ENCODE measurements at places on chromosomes 7 and 10.

GRCh38 chr7:91050677-91051076, 213.6 kb upstream of the FZD1 start:
- no peak for DNase-seq

DNA sequence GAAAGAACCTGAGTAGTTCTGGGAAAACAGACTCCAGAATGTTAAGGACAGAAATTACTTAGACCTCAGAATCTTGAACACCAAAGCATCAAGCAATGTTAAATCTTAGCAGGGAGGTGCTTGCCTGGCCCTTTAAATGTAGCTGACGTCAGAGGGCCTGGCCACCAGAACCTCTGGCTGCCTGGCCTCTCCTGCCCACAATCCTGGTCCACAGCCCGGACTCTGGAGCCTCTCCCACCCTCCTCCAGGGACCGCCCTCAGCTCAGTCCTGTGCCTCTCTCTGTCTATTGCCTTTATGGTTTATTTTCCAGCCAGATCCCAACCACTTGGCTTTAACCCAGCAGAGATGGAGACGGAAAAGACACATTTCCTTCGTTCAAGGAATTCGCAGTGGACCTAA, 42.2 kb upstream of the EGR2 start:
- DNase-seq = no peak

- DNase-seq = no peak
Measured at GRCh38 chr7:144827621-144828020, 8.2 kb downstream of the TPK1 start.

- DNase-seq = no peak
Measured at GRCh38 chr7:132751244-132751647, 175.0 kb upstream of the PLXNA4 start.

GRCh38 chr10:62911210-62911963, 95.2 kb upstream of the EGR2 start:
- no peak for DNase-seq

GRCh38 chr7:28093623-28094232, 86.9 kb downstream of the JAZF1 start:
- DNase-seq = peak; percentile 69

GRCh38 chr10:121600611-121601010, 2.4 kb upstream of the FGFR2 start:
- no peak for DNase-seq

DNA sequence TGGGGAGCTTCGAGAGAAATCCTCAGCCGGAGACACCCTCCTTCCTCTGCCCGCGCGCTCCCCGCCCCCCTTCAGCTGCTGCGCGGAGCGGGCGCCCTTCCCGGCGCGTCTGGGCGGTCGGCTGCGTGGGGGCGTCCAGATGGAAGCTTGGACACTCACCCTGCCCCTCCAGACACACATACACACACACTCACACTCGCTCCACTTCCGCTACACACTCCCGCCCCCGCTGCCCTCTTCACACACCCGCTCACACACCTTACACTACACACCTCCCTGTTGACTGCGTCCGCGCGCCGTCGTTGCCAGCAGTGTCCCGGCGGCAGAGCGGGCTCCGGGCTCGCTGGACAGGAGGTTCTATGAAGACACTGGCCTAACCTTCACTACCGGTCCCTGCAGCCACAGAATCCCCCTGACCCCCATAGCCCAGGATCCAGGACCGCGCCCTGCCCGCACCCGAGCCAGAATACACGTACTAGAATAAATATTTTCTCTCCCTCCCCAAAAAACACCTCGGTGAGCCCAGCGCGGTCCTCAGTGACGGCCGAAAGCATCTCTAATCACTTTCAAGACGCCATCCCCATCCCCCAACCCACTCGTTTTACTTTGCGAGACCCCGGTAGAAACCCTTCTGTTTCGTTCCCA, 1.1 kb upstream of the EGR2 start:
- no peak for DNase-seq

DNA sequence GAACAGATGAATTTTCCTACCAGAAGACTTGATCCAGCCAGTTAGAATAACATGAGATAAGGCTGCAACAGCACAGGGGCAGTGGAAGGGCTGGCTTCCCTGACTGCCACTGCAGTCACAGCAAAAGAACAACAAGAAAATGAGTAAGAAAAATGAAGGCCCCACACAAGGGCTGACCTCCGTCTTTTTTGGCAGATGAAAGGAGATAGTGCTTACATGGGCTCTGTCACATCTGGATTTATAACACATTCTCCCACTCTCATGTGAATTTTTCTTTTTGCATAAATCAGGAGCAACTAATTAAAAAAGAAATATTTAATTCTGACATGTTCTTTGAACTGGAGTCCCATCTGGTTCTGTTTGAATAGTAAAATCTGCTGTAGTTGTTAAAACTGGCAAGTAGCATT, 99.6 kb downstream of the NRP1 start:
- no peak for DNase-seq

- no peak for DNase-seq
Measured at GRCh38 chr10:44989597-44990301, 11.0 kb upstream of the ZNF22 start.

DNA sequence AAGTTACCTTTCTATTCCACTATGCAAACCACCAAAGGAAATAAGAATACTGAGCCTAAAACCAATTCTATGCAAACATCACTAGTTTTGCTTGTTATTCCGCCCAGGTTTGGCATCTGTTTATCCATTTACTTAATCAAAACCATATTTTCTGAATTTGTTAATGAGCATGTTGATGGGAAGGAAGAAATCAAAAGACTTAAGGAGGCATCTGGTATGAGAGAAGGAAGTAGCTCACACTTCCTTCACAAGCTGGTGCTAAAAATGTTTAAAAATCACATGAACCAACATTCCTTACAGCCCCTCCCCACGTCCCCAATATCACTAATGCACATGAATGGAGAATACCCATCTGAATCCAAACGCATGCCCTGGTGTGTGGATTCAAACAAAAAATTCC, 52.0 kb upstream of the PRKAR2B start:
- no peak for DNase-seq

- DNase-seq = no peak
Measured at GRCh38 chr10:5484205-5484604, 15.2 kb downstream of the CALML5 start.

DNA sequence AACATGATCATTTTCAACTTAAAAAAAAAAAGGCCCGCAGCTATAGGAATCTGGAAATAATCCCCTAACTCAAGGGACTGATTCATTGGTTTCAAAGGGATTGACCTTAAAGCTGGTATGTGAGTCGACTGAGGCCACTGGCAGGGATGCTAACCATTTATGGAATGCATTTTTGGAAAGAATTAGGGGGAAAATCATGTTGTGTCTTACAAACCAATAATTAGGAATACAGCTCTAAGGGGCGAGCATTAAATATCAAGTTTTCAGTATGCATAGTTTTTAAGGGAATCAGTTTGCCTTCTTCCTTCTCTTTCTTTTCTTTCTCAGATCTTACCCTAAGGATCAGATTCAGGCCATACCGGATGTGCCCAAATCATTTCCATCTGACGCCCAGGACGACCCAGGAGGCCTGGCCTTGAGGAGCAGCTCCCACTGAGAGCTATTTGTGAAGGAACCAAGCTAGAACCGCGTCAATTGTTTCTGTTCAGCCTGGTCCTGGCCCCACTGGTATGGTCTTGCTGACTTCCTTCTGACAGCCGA, 48.7 kb downstream of the BPGM start:
- no peak for DNase-seq

DNA sequence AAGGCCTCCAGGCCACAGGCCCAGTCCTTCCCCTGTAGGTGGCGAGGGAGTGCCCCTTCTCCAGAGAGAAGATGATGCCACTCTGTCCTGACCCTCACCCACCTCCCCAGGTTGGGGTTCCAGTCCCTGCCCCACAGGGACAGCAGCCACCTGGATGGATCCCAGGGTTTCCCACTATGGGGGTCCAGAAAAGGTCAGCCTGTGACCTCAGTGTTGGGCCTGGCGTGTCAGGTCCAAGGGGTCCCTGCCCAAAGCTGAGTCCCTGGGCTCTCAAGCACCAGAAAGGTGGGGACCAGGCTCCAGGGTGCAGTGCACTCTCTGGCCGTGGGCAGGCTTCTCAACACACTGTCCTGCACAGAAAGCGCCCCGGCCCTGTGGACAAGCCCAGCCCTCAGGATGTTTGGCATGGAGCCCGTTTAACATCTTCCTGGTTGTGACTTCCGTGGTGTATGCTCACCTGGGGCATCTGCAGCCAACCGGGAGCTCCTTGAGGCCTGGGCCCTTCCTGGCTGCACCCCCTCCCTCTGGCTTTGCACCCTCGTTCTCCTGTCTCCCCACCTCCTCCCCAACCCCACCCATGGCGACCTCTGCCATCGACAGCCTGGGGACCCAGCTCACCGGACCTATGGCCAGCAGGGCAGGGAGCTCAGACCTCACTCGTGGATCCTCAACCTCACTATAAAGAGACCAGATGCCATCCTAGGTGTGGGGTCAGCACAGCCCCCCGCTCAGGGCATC, 58.3 kb upstream of the PPP2R2D start:
- DNase-seq = no peak

DNA sequence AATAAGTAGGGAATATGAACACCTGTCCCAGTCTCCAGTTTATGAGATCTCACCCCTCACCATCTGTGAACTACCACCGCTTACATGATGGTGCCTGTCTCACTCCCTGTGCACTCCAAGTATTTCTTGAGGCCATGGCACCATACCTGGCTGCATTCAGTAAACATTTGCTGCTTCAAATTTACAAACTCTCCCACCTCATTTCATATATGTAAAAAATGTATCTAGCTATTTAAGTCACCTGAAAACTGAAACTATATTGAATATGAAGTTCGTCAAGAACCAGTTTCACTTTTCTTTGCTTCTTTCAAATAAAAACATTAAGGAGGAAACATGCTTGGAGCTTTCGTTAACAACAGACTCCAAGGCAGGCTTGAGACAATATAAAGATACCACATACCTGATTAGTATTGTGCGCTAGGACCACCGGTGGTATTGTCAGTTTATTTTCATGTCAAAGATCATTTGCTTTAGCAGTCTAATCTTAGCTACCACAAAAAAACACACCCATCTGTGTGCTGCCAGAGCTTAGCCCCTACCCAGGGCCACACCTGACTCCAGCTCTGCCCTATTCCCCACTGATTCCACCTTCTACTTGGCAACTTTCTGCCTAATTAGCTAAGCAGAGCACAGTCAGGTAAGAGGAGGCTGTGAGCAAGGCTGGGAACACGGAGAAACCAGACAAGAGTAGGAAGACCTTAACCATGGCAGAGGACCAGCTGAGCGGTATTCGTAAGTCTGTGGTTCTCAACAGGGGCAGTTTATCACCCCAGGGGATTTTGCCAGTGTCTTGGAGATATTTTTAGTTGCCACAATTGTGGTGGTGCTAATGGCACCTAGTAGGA, 92.0 kb downstream of the ZFAND4 start:
- DNase-seq = no peak

- no peak for DNase-seq
Measured at GRCh38 chr10:62231371-62231770, 37.3 kb downstream of the RTKN2 start.

DNA sequence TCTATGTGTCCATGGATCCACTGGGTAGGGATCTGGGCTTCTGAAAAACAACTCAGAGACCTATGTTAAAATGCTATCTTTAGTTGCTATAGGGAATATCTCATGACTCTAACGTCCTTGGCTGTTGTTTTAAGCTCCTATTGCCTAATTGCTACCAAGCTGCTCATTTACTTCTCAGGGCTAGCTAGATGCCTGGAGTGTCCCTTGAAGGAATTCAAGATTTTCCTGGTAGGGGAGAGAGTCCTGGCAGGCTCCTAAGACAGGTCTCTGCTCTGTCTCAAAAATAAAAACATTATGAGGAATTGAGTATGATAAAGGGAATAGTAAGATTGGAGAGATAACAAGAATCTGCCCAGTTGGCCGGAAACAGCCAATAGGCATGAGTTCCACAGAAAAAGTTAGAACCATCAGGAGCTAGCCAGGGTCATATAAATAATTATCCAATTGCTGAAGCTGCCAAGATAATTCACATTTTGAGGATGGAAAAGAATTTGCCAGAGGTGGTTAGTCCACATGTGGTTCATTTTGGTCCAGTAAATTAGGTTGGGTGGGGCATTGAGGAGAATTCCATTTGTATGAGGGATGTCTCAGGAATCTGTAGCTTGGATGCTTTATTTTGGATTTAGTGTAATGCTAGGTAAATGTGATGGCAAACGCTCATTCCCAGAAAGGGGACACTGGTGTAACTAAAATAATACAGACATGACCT, 362.7 kb upstream of the VSTM2A start:
- DNase-seq = no peak

- no peak for DNase-seq
Measured at GRCh38 chr10:125094806-125095205, 65.6 kb downstream of the CTBP2 start.

GRCh38 chr10:10417671-10418070, 600.0 kb upstream of the CELF2 start:
- no peak for DNase-seq

GRCh38 chr7:142884286-142884640, 1.3 kb downstream of the TRPV6 start:
- DNase-seq = no peak

DNA sequence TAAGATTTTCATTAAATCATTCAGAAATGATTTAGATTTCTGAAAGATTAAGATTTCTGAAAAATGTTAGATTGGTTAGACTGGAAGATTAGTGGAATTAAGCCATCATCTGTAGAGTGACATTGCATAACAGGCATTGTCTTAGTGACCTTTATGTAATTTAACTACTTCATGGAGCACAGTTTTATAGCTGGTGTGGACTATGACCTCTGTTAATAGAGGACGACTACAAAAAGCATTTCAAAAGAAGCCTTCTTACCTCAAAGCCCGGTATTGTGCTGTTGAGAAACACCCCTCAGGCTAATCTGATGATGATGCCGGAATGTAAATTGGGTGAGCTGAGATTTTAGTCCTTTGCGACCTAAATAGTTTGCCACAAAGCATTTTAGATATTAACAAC, 55.6 kb downstream of the GALNT11 start:
- no peak for DNase-seq

GRCh38 chr7:51366930-51367613, 50.5 kb upstream of the COBL start:
- peak; percentile 59 for DNase-seq

GRCh38 chr10:73991884-73992245, 6.1 kb upstream of the VCL start:
- DNase-seq = no peak

DNA sequence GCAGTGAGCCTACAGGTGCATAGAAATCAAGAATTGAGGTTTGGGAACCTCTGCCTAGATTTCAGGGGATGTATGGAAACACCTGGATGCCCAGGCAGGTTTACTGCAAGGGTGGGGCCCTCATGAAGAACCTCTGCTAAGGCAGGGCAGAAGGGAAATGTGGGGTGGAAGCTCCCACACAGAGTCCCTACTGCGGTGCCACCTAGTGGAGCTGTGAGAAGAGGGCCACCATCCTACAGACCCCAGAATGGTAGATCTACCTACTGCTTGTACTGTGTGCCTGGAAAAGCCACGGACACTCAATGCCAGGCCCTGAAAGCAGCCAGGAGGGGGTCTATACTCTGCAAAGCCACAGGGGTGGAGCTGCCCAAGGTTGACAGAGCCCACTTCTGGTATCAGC, 533.5 kb downstream of the GPAM start:
- DNase-seq = no peak

GRCh38 chr7:1651031-1651446, 19.0 kb upstream of the ELFN1 start:
- DNase-seq = no peak

Data from NCI-H2081 (cell line).